ENCODE measurements at places on chromosomes 7 and 10.
A peak's percentile ranks its signal among the peaks of the same experiment; 100 is the strongest.

DNA sequence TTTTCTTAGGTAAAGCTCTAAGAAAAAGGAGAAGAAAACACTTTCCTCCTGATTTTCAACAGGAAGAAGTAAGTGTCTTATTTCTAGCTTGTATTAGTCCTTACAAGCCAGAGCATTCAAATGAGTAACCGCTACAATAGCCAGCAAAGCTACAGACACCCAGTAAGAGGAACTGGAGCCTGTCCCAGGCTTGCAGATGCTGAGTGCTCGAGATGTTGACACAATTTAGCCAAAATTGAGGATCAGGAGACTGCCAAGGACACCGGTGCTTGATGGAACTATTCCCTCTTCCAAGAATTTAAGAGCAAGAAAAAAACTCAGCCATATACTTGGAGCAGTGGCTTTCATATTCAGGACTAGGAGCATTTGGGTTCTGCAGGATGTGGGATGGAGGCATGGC lies 149.3 kb upstream of the DPP6 start:
- DNase-seq, result no peak

DNA sequence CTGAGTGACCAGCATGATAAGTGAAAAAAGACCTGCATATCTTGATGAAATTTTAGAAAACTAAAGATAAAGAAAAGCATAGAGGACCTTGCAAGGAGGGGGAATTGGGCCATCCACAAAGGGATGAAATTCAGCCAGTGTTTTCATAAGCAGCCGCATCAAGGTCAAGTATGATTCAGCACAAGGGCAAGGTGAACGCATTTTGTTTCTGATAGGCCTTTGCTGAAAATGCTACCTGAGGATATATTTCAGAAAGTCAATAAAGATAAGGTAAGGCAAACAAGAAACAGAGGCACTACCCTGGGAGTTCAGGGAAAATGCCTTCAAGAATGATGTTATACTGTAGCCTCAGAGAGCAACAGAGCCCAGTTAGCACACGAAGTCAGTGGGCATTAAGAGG lies 55.0 kb upstream of the SHH start:
- no peak for DNase-seq

GRCh38 chr7:69739190-69739589 lies 140.9 kb downstream of the AUTS2 start:
- DNase-seq, result peak; percentile 37

GRCh38 chr7:4079366-4079765 lies 602.7 kb upstream of the FOXK1 start:
- DNase-seq, result no peak

DNA sequence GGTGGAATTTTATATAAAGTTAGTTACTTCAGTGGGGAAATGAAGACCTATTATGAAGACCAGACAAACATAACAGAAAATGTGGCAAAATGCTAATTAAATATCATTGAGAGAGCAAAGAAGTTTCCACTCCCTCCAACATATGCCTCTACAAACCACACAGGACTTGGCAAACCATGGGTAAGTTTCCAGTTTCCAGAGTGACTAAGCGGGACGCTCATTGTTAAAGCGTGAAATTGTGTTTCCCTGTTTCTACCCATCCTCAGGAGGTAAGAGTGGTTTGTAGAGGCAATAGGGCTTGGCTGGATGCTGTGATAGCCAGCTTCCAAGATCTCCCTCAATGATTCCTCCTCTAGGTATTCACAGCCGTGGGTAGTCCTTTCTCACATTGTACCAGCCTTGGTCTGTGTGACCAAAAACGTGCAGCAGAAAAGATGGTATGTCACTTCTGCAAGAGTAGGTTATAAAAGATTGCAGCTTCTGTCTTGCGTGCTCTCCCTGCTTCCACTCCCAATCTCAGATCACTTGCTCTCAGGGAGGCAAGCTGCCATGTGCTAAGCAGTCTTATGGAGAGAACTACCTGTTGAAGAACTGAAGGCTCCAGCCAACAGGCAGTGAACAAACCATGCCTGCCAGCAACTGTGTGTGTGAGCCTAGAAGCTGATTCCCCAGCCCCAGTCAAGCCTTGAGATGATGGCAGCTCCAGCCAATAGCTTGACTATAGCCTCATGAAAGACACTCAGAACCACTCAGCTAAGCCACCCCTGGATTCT lies 35.7 kb downstream of the CBX3 start:
- peak; percentile 32 for DNase-seq

- no peak for DNase-seq
Observed at GRCh38 chr10:46222364-46222935, 64.3 kb upstream of the ANTXRL start.

DNA sequence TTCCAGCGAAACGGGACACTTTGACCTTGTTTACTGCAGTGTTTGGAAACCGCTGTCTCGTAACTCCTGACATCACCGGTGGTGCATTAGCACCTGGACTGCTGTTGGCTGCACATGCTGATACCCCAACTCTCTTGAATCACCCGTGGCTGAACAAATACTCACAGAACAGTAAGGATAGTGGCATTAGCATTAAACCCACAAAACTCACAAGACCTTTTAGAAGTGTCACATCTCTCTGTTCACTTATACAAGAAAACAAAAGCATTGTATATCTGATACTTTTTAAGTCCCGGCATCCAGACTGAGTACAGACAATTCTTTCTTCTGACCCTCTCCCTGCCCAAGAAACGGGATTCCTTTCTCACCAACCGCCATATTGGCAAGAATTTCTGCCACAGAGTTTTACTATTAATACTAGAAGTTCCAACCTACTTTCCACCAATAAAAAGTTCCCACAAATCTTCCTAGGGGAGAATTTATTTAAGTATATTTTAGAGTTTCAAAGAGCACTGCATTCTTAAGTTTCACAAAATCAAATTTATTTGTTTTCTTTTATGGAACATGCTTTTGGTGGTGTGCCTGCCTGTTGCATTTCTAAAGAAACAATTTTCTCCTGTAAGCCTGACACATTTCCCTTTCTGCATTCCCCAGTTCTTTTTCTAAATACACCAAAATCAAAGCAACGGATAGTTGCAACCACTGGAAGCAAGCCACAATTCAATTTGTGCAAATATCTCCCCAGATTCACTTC lies 208.4 kb upstream of the KLF14 start:
- no peak for DNase-seq

DNA sequence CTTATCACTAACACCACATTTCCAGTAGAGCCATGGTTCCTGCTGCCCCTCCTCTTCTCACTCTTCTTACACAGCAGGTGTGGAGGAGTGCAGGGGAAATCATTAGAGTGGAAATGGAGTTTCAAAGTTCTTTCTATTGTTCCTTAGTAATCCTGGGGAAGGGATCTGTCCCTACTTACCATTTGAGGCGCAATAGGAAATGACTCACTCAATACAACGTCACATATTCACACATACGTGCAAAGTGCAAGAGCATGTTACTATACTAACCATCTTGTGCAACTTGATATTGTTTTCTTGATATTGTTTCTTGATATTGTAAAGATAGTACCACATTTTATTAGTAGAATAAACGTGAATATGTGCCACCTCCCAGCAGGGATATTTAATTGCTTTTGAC lies 1010.2 kb downstream of the DNAJB9 start:
- peak; percentile 67 for DNase-seq

DNA sequence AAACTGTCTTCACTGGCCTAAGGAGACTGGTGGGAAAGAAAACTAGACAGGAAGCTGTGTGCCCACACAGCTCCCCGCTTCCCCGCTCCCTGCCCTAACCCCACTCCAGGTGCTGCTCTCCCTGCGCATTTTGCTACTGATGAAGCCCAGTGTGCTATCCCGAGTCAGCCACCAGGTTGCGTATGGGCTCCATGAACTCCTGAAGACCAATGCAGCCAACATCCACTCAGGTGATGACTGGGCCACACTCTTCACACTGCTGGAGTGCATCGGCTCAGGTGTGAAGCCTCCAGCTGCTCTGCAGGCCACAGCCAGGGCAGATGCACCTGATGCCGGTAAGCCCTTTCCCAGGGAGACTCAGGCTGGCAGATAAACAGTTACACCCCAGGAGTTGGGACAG lies 20.3 kb upstream of the NFKB2 start:
- DNase-seq, result no peak

- no peak for DNase-seq
Observed at GRCh38 chr10:43055991-43056567, 20.8 kb upstream of the RET start.

GRCh38 chr7:134891262-134891695 lies 95.0 kb upstream of the AGBL3 start:
- DNase-seq, result peak; percentile 92

GRCh38 chr10:17113889-17114540 lies 15.6 kb downstream of the CUBN start:
- no peak for DNase-seq

- peak; percentile 83 for DNase-seq
Observed at GRCh38 chr7:22726907-22727713, at the start of gene IL6. IL6 (plus strand) TSS chr7:22727200; CDS start chr7:22727263, 63 bp downstream.

DNA sequence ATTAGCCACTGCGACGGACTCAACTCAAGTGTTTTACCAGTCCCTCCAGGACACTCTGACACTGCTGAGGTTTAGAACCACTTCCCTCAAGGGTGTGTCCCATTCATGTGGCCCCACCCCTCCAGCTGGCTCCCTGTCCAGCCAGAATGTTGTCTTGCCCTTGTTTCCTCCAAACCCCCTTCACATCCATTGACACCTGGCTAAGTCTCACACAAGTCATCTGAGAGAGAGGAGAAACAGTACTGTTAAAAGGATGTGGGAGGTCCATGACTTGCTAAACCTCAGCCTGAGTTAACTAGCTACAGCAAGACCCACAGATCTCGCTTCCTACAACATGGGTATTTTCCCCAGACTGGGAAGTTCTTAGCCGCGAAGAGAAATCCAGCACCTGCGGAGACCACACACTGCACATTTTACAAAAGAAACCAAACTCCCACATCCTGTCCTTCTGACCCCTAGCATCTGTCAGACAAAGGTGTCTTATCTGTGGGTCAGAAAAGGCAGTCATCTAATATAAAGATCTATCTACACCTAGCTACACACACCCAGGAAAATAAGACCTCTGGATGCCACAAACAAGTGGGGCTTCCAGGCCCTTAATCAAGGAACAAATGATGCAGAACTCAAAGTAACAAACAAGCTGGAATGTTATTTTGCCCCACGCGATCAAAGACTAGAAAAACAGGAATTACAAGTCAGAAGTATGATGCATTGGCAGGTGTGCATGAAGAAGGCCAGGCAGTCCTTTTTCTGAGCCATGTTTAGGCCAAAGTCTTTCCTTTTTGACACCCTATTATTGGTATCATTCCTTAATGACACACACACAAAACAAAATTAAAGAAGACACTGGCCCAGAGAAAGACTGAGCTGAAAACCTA lies 13.9 kb downstream of the OSBPL3 start:
- no peak for DNase-seq

- DNase-seq, result no peak
Observed at GRCh38 chr7:74599244-74599643, 58.3 kb upstream of the GTF2I start.

- DNase-seq, result peak; percentile 58
Observed at GRCh38 chr10:127872011-127872761, 20.6 kb downstream of the CLRN3 start.

GRCh38 chr7:46775776-46776175 lies 806.1 kb downstream of the TNS3 start:
- no peak for DNase-seq

DNA sequence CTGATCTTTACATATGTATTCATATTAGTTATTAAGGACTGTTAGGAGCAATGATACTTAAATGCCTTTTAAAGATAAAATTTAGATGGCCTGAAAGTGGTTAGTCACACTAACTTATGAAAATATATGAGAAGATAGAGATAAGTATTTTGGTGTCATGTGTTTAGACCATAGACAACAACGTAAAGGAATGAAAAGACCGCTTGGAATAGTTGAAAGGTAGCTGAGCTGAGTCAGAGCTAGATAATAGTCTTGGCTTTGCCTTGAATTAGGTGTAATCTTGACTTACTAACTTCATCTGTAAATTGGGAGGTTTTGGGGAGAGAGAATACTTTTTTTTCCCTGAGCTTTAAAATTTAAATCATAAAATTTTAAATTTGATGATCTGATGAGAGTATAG lies 127.0 kb downstream of the LYZL1 start:
- DNase-seq, result no peak
